ENCODE measurements at places on chromosomes 3 and 15.

DNA sequence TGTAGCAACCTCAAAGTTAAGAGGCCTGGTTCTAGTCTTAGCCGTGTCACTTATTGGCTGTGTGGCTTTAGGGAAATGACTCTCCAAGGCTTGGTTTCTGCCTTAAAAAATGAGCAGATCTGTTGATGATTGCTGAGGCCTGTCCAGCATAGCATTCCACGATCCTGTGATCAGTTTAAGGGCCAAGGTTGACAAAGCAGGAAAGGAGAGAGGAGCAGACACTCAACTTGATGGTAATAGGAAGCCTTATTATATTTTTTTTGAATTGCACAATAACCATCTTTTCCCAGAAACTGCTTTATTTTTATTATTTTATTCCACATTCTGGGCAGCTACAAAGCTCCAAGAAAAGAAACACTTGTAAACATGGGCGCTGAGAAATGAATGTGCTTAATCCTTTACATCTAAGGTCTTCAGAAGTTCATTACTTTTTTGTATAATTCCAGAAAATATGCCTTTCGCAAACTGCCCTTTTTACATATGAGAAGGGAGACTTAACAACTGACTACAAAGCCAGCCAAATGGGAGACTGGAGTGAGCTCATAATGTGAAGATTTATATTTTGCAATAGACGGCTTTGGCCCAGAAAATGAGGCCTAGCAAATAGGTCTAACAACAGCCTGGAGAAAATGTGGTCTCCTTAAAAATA is 241.0 kb downstream of the ATP8B4 start:
- DNase-seq, result no peak

DNA sequence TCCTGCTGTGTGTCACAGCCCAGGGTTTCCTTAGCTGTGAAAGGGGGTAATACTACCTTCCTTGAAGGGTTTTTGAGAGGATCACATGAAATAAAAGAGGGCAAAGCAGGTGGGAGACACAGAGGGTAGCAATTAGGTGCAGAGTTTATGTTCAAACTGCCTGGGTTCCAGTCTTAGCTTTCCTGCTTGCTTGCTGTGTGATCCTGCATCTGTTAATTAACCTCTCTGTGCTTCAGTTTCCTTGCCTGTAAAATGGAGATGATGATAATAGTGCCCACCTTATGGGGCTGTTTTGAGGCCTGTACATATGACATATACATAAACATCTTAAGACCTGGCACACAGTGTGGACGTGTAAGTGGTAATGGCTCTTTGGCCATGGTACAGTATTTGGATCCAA is 35.0 kb downstream of the SPSB4 start:
- DNase-seq, result no peak

- DNase-seq, result no peak
These were observed 18.5 kb upstream of the VPS33B start for GRCh38 chr15:91040856-91041255.

DNA sequence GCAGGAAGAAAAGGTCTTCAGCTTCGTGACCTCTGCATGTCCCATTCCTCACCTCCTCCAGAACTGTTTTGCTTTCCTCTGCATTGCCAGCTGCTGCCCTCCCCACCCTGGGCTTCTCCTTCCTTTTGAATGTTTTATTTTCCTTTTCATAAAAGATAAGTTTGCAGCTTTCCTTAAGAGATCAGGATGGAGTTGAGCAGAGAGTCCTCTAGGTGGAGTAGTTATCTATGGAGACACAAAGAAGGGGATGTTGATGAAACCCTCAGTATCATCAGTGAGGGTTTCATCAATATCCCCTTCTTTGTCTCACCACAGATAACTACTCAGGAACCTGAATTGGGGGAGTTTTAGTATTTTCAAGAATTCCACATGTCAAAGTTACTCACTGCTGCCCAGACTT is 19.0 kb upstream of the SLC25A36 start:
- DNase-seq, result peak; percentile 38

DNA sequence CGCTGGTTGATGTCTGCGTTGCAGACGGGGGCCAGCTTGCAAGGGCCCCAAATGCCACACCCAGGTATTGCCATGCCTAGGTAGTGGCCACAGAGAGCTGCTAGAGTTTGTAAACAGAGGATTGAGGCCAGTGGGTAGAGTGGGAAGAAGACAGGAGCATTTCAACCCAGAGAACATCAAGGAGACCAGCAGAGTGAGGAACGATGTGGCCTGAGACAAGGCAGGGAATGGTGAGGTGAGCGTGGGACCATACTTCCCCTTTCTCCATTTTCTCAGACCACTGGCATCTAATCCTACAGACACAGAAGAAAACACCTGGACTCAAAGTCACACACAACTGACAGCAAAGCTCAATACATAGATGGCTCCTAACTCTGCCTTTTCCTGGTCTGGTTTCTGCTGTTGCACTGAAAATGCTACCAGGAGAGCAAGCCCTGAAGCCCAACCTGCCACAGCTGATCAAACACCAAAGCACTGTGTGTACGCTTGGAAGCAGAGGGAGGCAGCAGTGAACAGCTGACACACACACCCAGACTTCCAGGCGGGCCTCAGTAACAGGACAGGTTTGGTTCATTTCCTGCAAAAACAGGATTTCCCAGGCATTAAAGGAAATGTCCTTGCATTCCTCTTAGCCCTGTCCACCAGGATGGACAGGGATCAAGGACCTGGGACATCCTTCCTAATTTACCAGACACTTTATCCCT is 1.6 kb downstream of the FAM174B start:
- no peak for DNase-seq

DNA sequence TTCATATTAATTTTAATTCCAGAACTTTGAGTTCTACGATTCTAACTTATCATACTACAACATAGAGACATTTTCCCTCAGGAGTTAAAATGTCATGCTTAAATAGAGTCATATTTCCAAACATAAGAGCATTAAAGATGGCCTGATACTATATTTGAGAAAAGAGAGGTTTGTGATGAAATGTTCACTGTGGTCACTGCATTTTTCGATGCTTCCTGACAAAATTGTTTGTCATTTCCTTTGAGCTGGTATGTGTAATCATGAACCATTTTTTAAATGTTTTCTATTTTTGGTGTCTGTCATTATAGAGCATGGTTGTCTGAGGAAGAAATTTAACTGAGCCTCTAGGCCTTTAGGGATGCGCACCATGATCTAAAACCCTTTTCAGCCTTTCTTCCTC is 721.4 kb upstream of the NR2F2 start:
- no peak for DNase-seq

All from B cell (primary cell).